OCI-M1 (cell line): ENCODE measurements at places on chromosomes 11 and 22.

DNA sequence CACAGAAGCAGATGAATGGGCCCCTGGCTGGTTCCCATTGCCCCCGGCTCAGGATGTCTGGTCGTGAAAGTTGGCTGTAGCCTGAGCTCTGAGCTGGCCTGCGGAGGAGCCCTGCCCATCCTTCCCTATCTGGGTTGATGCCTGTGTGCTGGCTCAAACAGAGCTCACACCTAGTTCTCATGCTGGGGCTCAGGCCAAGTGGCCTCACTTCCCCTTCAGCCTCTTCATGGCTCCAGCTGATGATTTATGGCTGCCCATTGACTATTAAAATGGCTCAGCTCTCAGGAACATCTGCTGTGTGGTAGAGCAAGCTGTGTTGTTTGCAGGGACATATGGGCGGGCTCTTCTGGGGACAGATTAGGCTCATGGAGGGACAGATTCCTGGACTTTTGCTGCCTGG, 64.7 kb downstream of the ADAMTS15 start:
- no peak for DNase-seq

- DNase-seq, result no peak
These were observed 32.3 kb upstream of the TECTA start for GRCh38 chr11:121068787-121069186.

DNA sequence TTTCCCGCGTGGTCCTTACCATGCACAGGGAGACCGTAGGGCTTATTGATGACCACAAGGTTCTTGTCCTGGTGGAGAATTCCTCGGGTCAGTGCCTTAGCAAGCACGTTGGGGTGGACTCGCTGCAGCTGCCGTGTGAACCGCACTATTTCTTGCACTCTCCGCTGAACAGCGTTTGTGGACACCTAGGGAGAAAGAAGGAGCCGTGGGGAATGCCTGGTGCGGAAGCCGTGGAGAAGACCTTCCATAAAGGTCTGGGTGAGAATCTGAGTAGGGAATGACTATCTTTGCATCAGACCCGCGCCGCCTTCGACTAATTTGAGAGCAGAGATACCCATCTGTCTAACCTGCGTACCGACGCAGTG, 597 bp downstream of the RPUSD4 start:
- no peak for DNase-seq

- no peak for DNase-seq
These were observed 147.9 kb downstream of the C11orf91 start for GRCh38 chr11:33552756-33553155.

DNA sequence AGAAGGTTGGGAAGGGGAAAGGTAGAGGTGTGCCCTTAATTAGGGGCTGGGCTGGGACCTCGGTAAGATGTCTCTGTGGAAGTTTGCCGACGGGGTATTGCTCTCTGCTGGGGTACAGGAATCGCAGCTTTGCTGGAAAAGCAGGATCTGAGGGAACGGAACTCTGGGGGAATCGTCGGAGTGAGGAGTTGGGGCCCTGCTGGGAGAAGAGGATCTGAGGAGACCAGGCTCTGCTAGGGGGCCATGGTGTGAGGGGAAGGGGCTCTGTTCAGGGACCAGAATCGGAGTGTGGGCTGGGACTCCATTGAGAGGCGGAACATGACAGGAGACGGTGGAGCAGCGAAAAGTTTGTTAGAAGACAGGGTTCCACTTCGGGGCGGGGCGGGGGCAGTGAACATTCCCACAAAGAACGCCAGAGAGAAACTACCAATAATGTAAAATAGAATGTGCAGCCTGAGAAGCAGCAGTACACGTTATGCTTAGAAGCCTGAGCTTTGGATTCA, 456 bp downstream of the AAMDC start:
- DNase-seq, result peak; percentile 86

GRCh38 chr11:69696749-69697468, 6.9 kb downstream of the FGF19 start:
- no peak for DNase-seq

GRCh38 chr22:20109411-20110358, 6.2 kb upstream of the RANBP1 start:
- no peak for DNase-seq

GRCh38 chr11:37988031-37988430, 1390.0 kb upstream of the RAG2 start:
- peak; percentile 90 for DNase-seq

DNA sequence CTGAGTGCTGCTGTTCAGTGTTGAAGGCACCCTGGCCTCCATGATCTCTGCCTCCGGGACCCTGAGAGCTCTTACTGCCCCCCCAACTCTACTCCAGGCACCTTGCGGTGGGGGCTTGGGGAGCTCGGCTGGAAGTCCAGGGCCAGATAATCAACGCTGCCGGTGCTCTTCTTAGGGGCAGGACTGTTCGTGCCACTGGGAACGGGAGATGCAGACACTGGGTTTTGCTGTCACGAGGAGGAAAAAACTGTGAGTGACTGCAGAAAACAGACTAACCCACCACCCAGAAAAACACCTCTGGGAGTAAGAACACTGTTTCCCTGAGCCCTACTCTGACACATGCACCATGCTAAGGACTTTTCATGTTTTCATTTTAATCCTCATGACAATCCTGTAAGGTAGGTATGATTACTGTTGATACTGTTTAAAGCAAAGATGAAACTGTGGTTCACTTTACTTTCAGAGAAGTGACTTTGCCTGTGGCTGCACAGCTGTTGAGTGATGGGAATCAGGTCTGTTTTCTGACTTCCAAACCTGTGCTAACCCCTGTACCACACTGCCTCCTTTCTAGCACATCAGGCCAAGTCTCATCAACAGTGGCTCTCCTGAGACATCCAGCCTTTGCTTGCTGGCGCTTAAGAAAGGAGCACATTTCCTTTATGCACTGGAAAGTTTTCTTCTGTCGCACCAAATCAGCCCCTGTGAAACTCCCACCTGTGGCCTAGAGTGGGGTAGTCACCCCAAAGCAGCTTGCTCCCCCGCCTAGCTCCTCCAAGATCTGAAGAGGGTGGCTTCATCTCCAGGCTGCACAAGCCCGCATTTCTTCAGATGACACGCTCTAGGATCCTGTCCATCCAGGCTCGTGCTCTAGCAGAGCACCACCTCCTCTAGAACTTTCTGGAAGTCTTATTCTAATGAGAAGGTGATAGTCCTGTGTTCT, 31.8 kb downstream of the USP35 start:
- DNase-seq, result no peak

DNA sequence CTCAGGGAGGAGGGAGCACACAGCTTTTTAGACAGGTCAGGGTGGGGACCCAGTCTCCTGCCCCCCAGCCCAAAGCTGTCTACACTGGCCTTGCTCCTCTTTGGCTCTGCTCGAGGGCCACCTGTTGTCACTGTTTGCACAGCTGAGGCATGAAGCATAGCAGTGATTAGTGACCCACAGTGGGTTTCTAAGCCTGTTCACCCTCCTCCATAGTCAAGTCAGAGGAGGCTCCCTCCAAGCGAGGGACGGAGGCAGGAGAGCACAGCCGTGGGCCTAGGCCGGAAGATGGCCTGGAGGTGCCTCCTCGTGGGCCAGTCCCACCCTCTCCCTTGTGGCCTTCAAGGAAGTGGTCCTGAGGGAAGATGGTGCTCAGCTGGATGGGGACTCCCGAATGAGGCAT, 241.1 kb downstream of the GRIK4 start:
- DNase-seq, result no peak

- no peak for DNase-seq
These were observed 1480.0 kb downstream of the TBC1D22A start for GRCh38 chr22:48242461-48242864.

DNA sequence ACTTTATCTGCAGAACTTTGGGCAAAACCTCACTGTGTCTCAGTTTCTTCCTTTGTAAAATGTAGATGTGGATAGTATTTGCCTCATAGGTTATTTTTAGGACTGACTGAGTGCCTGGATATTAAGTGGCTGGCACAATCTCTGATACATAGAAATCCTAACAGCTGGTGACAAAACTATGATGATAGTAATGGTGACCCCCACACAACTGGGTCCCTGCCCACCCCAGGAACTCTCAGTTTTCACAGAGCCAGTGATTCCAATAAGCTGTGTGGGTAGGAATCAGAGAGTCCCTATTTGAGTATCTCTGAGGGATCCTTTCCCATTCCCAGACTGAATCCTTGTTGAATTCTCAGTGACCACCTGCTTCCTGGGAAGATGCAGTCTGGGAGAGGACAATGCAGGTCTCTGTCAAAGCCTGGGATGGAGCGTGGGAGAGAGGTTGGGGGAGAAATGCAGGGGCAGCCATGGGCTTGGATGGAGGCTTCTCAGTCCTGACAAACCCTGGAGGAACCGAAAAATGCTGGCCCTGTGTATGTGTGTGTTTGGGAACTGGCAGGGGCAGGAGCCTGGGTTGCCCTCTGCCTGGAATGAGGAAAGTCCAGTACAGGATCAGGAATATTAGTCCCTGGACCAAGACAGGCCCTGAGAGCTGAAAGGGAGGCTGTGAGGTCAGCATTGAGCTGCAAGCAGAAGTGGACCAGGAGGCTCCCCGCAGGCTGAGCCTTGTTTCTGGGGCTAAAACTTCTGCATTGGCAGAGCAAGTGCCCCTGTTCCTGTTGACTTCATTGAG, 6.1 kb upstream of the P2RY6 start:
- no peak for DNase-seq

- DNase-seq, result no peak
These were observed 6.6 kb upstream of the APOL6 start for GRCh38 chr22:35641494-35642120.

GRCh38 chr22:25602445-25602844, 38.0 kb downstream of the GRK3 start:
- no peak for DNase-seq

DNA sequence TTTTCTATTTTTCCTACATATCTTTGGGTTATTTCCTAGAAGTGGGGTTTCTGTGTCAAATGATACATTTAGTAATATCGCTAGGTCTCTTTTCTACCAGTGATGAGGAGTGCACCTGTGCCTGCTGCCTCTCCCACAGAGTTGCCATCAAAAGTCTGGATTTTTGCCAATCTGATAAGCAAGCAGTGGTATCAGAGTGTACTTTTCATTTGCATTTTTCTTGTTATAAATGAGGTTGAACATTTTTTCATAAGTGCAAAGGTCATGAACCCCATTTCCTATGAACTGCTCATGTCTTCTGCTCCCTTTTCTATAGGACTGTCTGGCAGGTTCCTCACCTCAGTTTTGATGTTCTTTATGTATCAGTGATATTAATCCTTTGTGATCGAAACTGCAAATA, 1.7 kb downstream of the TRPM5 start:
- peak; percentile 4 for DNase-seq

DNA sequence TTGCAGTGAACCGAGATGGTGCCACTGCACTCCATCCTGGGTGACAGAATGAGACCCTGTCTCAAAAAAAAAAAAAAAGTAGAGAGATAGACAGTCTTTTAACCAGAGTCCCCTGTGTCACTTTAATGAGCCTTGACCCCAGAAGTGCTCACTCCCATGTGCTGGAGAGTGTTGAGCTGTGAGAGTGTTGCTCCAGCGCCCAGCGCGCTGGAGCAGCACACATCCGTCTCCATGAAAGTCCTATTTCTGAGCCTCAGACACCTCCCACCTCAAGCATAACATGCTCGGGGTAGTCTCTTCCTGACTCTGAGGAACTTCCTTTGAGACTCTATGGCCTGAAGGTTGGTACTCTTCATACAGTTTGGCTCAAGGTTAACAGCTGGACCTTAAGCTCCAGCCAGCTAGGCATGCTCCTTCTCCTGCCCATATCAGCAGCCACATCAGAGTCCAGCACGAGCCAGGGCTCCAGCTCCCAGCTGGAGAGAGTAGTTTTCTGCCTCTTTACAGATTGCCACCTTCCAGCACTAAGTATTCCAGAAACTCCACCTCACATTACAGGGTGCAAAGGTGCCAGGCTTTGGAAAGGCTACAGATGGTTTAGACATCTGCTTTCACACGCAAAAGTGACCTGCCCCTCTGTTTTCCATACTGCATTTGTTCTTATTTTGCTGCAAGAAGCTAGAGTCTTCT, 29.4 kb upstream of the UBASH3B start:
- no peak for DNase-seq

DNA sequence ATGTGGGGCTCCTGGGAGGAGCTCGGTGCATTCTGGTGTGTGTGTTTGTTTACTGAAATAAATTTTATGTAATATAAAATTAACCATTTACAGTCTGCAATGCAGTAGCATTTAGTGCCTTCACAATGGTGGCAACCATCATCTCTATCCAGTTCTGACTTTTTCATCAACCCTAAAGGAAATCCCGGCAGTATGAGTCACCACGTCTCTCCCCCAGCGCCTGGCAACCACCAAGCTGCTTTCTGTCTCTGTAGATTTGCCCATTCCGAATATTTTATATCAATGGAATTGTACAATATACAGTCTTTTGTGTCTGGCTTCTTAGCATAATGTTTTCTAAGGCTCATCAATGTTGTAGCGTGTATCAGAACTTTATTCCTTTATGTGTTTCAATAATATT, 300.5 kb downstream of the MIAT start:
- DNase-seq, result no peak

GRCh38 chr22:23745791-23746190, 5.1 kb downstream of the ZNF70 start:
- no peak for DNase-seq

DNA sequence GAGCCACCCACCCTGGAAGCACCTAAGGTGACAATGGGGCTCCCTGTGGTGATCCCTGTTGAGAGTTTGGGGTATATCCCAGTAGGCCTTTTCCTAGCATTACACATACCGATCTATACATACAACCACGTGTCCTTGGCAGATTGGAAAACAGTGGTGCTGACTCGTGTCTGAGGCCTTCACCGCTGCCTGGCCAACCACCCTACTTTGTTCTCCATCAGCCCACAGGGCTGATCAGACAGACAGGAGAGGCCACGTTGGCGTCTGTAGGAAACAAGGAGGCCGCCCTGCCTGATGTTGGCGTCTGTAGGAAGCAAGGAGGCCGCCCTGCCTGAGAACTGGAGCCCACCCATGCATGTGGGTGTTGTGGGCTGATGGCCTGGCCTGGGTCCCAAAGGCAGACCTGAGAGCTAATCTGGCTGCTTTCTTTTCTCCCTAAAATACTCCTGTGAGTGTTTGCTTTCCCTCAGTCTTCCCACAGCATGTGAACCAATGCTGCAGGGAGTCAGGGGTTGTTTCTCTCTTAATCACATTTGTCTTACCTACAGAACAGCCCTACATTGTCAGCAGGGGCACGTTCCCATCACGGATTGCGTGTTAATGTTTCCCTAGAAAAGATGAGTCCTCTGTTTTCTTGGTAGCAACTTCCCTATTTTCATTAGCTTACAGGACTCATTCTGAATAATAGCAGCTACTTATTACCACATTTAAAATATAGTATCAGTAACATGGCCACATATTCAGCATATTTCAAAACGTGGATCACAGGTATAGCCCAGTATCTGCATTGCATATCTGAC, 57.2 kb downstream of the SBF1 start:
- DNase-seq, result no peak
